NCI-H1105 (cell line): ENCODE measurements at places on chromosomes 2 and 18.

DNA sequence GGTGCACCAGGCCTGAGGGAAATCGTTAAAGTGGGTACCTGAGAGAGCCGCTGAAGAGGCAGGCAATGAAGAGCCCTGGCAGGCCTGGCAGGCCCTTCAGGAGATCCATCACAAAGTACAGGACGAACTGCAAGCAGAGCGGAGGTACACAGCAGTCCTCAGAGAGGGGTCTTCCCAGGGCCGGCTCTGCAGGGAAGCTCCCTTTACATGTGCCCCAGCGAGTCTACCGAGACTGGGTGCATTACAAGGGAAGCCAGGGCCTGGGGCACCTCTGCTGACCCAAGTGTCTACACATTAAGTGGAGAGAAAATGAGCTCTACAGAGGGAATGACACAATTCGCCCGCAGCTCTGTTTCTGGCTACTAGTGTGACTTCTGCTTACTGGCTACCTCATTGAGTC, 8.1 kb upstream of the ATRAID start:
- DNase-seq = no peak

DNA sequence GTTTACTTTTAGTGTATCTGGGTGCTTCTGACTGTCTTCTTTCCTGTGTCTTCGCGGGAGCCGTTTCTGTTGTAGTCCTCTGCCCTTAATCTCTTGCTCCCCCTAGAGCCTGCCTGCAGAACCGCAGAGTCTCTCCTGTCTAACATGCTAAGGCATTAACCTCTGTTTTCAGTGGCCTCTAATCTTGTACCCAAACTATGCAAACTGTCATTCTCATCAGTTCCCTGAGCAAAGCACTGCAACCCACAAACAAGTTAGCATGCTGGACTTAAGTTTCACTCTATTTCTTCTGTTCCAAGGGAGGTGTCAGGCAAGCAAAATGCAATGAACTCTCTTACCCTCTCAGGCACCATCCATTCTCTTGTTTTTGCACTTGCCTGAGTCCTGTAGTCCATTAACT, 138.4 kb downstream of the OTX1 start:
- no peak for DNase-seq

GRCh38 chr2:30772021-30772705, 35.1 kb downstream of the CAPN13 start:
- DNase-seq = no peak

DNA sequence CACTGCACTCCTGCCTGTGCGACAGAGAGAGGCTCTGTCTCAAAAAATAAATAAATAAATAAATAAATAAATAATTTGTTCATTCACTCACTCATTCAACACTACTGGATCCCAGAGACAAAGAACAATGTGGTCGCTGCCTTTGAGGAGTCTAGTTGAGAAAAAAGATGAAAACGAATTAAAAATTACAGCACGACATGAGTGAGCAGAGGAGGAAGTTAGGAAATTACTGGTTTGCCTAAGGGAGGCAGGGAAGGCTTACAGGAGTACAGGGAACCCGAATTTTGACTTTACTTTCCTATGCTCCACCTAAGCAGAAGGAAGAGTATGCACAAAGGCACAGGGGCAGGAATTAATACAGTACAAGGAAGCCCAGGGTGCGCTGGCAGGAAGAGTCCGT, 4.2 kb upstream of the KCMF1 start:
- DNase-seq = no peak

GRCh38 chr18:1784113-1784512, 787.2 kb downstream of the METTL4 start:
- DNase-seq = no peak

DNA sequence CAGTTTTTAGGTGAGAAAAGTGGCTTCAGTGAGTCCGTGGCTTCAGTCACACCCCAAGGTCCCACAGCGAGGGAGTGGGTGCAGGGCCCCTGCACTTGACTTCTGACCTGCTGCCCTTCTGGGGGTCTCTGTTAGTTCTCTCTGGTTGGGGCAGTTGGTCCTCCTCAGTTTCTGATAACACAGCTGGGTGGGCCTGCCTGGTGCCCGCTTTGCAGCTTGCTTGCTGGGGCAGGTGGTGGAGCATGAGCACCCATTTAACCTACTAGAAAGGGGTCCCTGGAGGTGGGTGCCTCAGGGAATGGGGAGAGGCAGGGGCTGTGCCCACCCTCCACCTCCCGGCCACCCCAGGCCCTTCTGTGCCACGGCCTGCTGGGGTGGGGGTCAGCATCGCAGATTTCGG, 83.2 kb downstream of the ASB1 start:
- DNase-seq = no peak

- no peak for DNase-seq
Observed at GRCh38 chr2:8478471-8478793, 203.4 kb upstream of the ID2 start.

DNA sequence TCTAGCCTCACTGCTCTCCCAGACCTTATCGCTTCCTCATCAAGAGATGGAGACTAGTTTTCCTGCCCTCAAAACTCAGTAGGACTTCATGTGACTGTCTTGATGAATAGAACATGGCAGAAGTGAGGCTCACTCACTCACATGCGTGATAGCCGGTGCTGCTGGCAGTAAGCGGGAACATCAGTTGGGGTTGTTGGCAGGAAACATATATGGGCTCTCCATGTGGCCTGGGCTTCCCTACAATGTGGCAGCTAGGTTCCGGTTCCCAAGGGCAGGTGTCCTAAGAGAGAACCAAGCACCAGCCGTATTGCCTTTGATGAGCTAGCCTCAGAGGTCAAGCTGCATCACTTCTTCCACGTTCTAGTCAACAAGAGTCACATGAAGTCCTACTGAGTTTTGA, 15.2 kb upstream of the FAHD2A start:
- DNase-seq = no peak

DNA sequence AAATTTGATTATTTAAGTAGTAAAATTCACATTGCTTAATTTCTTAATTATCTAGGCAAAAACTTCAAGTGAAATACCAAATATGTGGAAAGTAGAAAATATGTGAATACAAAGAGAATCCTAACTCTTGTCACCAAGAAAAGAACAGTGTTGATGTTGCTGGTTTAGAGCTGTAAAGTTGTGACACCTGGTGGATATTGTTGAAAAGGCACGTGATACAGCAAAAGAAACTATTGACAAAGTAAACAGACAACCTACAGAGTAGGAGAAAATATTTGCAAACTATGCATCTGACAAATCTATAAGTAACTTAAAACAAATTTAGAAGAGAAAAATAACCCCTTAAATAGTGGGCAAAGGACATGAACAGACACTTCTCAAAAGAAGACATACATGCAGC, 25.6 kb upstream of the ZC3H15 start:
- DNase-seq = no peak

GRCh38 chr2:45699032-45699658, 47.7 kb downstream of the PRKCE start:
- no peak for DNase-seq

DNA sequence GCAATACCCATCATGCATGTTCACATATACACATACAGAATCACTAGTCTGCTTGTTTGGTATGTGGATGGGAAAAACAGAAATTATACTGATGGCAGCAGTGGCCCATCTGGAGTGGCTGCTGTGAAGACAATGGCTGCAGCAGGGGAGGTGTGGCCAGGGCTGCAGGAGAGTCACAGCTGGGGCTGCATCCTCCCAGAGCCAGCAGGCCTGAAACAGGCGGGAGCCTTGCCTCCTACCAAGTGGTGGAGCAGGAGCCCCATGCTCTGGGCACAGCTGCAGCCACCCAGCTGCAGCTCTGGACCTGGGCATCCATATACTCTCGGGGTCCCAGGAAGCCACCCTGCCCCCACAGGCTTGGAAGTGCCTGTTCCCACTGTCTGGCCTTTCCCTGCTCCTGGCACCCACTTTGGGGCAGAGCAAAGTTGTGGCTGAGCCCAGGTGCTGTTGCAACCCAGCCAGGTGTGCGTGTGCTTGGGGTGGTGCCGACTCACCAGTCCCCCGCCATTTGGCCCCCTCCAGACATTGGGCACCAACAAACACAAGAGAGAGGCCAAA, 136.6 kb downstream of the SPAG16 start:
- DNase-seq = no peak

- no peak for DNase-seq
Observed at GRCh38 chr2:38461470-38461869, 84.4 kb upstream of the ATL2 start.

GRCh38 chr2:197071213-197071612, 144.7 kb upstream of the PGAP1 start:
- no peak for DNase-seq

DNA sequence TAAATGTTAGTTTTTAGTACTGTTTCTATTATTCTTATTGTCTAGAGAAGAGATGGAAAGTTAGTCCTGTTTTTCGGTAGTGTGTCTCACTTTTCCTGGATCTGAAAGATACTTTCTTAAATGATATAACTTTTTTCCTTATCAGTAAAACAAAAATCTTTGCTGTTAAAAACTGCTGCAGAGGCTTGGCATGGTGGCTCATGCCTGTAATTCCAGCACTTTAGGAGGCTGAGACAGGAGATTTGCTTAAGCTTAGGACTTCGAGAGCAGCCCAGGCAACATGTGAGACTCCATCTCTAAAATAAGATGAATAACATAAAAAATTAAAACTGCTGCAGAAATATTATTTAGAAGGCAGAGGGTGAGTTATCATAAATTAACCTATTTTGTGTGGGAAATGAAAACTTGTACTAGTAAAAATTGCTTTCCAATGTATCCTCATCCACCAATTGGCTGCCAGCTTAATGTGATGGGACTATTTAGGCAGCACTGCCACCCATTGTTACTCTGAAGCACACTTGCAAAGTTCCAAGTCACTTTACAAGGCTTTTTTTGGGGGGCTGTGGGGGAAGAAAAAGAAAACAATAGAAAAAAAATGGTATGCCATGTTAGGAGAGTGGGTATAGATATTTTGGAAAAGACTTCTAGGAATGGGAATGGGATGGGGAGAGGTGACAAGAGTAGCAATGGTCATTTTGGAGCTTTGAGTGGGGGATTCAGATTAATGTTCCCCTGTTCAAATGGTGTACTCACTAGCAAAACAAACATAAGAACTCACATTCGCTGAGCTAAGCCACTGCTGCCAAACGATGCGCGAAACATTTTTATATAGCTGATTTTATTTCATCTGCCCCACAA, 62.7 kb downstream of the MEIS1 start:
- DNase-seq = no peak

GRCh38 chr18:49459404-49460171, 857 bp downstream of the DYM start:
- no peak for DNase-seq
